Femur (tissue), 1 donor: ENCODE measurements at places on chromosomes 2 and 18.

DNA sequence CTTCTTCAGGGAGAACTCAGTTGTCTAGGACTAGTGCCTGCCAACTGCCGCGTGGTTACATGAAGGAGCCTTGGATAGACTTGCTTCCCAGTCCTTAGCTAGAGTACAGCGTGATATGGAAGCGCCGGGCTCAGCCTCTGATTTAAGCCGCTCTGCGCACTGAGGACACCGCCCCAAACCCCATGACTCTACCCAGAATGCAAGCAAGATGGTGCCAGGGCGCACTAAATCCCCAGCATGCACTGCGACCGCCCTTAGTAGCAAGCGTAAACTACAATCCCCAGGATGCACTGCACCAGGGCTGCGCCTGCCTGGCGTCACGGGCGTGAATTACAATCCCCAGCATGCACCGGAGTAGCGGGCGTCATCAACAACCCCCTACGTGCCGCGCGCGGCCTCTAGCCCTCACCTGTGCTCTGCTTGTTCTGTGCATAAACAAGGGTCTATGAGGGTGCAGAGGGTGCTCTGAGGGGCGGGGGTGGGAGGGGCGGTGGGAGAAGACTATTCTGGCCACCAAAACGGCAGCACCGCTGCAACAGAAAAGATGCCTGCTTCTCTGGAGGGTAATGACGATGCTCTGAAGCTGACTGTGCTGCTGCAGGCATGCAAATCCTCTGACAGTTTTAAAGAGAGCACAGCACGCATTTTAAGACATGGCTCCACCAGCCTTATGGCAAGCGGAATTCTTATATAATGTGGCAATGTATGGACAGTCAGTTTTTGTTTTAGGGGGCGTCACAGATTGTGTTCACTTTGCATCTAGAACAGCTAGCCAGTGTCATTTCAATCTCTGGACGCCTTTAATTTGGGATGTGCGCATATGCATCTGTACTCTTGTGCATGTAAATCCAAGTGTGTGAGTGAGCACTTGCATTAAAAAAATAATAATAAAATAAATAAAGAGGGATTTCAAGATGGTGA, 282.5 kb upstream of the MYT1L start:
- peak; percentile 94 for DNase-seq

- DNase-seq, result no peak
These were observed 6.2 kb downstream of the SPAG16 start for GRCh38 chr2:213290501-213290900.

DNA sequence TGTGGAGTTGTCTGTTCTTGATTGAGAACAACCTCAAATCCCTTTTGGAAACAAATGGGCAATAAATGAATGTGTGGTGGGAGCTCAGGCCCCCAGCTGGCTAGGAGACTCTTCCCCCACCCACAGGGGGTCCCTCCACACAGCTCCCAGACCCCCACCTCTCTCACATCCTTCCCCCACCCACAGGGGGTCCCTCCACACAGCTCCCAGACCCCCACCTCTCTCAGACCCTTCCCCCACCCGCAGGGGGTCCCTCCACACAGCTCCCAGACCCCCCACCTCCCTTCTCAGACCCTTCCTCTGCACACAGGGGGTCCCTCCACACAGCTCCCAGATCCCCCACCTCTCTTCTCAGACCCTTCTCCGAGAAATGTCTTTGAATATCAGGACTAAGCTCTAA, 79.0 kb upstream of the CTDP1 start:
- DNase-seq, result peak; percentile 12

GRCh38 chr2:115161081-115161770, 718.8 kb downstream of the DPP10 start:
- peak; percentile 30 for DNase-seq

- no peak for DNase-seq
These were observed 314.4 kb upstream of the NT5C1B start for GRCh38 chr2:18903750-18904149.

- no peak for DNase-seq
These were observed 23.0 kb downstream of the FAM171B start for GRCh38 chr2:186716899-186717298.

- DNase-seq, result no peak
These were observed 2.2 kb downstream of the HMSD start for GRCh38 chr18:63951302-63951705.

GRCh38 chr18:31072175-31072574, 29.6 kb upstream of the DSC3 start:
- DNase-seq, result no peak

DNA sequence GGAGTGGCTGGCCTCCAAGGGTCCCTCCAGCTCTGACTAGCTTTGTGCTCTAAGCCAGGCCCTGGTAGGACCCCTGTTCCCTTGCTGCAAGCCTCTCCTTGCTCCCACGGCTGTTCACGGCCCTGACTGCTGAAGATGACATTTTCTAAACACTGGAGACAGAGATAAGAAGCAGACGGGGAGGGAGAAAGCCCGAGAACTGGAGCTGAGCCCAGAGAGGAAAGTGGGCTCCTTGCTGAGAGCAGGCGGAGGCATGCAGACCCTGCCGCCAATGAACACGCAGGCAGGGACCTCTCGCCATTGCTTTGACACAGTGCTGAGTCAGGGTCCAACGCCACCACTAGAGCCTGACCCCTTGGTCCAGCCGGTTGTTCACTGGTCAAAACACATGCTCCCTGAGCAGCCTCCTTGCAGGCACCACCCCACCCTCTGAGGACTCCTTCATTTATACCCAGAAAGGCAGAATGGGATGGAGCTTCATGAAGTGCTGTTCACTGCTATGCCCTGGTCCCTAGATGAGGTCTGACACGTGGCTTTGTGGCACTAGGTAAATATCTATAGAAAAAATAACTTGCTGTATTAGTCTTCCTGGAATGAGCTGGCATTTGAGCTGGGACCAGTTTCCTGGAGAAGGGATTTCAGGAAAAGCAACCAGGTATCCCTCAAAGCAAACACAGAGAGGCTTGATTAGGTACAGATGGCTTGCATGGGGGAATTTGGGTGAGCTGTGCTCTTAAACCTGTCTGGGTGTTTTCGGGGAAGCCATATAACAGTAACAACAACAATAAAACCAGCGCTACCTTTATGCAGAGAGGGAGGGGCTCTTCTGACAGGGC, 65.7 kb downstream of the MCFD2 start:
- no peak for DNase-seq

- no peak for DNase-seq
These were observed 50.4 kb downstream of the CCDC93 start for GRCh38 chr2:117963446-117963845.

DNA sequence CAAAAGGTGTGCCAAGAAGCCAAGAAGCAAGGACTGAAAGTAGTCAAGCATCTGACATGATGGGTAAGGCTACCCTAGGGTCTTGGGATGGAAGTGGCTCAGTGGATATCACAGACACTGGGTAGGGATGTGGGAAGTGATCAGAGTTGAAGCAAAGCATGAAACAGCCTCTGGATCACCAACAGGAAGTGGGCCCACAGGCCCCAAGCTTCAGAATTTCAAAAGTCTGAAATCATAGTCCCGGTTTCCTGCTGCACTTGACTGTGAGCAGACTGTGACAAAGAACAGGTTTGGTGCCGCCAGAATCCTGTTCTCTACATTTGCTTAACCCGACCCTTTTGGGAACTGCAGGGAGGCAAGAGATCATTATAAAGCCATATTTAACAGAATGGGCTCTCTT, 57.4 kb downstream of the SP100 start:
- no peak for DNase-seq

- DNase-seq, result no peak
These were observed 152.3 kb downstream of the KCNE4 start for GRCh38 chr2:223203971-223204929.

GRCh38 chr2:25819597-25820039, 58.7 kb downstream of the ASXL2 start:
- DNase-seq, result no peak

- no peak for DNase-seq
These were observed 33.6 kb upstream of the VWC2L start for GRCh38 chr2:214377286-214377624.

- no peak for DNase-seq
These were observed 34.8 kb upstream of the ASXL2 start for GRCh38 chr2:25912851-25913695.

DNA sequence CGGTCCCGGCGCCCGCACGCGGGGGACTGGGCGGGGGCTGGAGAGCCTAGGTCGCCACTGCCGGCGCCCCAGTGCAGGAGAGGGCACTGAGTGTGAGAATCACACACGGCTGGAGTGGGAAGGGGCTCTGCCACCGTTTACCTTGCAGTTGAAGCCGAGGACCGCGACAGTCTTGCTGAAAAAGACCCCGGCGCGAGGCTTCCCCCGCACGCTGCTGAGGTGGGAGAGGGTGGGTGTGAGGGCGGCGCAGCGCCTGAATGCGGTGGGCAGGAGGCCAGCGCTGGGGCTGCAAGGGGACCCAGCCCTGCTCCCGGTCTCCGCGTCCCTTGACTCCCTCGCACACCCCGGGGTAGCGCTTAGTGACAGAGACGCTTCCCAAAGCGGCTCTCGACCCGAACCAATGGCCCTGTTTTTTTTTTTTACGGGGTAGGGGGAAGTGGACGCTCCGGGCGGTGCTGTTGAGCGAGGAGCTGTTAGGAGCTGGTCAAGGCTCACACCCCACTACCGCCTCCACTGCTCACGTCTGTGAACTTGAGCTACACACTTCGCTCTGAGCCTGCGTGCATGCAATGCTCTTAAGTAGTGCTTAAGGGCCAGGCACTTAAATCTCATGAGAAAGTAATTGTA, 794 bp downstream of the NOTO start:
- DNase-seq, result no peak

- no peak for DNase-seq
These were observed 85.2 kb upstream of the RPE start for GRCh38 chr2:209917154-209917771.

DNA sequence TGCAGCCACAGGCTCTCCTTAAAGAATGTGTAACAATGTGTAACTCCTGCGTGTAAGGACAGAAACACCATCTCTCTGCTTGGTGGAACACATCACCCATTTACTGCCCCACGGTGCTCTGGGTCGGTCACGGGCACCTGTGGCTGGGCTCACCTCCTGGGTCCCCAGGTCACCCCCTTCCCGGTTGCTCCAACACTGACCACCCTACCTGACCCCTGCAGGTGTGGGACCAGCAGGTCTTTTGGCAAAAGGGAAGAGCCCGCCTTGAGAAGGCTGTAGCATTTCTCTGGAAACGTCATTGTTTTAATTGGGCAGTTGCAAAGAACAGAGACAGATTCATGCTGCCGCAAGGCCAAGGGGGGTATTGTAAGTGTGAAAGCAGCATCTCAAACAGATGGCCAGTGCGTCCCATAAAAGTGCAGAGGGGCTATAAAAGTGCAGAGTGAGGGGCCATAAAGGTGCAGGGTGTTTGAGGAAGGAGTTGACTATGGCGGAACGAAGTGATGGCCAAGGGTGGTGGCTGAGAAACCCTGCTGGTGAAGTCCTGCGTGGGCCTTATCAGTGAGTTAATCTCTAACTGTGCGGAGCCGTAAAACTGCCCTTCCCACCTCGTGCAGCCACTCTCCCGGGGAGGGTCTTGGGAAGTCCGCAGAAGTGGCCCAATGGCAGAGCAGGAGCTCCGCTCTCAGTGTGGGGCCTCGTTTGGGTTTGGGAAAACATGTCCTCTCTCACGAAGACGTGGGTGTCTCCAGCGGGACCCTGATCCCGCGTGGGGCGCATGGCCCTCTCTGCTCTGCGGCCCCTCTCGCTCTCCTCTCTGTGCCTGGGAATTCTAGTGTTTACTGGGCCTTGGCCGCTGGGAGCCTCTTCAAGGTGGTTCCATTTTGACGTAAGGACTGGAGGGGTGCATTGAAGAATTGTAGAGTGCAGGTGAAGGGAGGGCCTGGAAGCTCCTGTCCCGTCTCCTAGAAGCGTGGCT, 13.7 kb upstream of the NEU4 start:
- no peak for DNase-seq

- peak; percentile 75 for DNase-seq
These were observed 613 bp downstream of the COL5A2 start for GRCh38 chr2:189178726-189179569.

DNA sequence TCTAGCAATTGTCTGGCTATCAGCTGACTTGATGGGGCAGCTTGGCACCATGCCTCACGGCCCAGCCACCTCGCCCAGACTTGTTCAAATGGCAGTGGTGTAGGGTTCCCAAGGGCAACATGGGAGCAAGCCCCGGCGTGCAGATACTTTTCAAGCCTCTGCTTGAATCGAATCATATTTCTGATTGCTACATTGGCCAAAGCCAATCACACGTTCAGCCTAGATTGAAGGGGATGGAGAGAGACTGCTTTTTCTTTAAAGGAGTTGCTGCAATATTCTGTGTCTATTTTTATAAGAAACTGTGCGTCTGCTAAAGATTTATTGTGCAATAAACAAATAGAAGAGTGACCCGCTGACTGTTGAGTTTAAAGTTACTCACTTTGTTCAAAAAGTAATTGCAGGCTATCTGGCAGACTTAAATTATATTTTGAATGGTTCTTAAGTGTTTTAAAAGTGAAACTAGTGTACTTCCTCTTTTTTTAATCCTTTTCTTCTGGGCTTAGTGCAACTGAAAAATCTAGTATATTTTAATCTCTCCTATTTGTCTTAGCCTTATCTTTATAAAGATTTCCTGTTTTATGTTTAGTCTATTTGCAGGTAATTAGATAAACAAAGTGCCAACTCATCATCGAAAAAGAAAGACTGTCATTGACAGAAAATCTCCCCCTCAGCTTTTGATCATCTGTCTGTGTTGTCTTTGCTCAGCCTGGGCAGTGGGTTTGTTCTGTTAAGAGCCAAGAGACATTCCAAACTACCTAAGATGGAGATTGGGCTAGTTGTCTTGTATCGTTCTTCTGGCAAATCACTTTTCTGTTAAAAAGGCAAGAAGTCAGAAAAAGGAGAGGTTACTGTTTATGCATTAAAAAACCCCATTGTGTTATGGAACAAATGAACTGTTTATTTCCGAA, 156.1 kb downstream of the TPGS2 start:
- no peak for DNase-seq

GRCh38 chr18:79851489-79851888, 53.8 kb downstream of the KCNG2 start:
- DNase-seq, result no peak

DNA sequence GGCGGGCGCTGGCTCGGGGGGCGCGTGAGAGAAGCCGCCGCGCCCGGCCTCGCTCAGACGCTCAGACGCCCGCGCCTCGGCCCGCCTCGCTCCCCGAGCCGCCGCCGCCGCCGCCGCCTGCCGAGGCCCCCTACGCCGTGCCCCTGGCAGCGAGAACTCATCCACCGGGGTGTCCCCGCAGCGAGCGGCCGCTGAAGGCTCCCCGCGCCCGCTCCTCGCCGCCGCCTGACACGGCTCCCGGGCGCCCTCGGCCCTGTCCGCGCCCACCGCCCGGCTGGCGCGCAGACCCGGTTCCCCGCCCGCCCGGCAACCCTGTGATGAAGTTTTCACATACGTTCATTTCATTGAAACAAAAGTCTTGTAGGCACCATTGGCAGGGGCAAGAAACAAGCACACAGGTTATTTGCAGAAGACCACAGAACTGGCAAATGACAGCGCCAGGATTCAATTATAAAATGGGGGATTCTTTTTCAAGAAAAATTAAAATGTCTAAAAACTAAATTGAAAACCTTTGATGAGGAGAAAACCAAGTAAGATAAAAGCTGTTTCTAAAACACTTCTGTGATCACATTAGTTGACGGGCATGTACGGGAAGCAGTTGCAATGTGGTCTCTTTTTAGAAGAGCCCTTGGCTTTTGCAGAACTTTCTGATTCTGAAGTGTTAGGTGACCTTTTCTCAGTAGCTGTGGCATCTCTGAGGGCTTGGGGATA, 50.5 kb upstream of the TUBA3D start:
- DNase-seq, result no peak
